NCI-H460 (cell line): ENCODE measurements at places on chromosomes 13 and 19.

GRCh38 chr13:48402325-48402932 lies 10.5 kb downstream of the LPAR6 start:
- DNase-seq: no peak

DNA sequence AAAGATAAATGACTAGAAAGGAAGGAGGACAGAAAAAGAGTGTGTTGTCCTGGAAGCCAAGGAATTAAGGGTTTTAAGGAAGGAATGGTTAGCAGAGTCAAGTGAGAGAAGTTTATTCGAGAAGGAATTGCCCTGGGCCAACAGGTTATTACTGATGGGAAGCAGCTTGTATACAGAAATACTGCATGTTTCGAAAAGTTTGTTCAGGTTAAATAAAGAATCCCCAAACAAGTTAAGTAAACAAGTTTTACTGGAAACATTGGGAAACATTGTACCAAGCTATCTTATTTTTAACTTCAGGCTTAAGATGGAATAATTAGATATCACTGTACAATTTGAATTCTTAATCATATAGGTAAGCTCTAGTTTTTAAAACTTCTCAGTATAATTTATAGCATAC lies 28.2 kb upstream of the FBXL3 start:
- DNase-seq: no peak

DNA sequence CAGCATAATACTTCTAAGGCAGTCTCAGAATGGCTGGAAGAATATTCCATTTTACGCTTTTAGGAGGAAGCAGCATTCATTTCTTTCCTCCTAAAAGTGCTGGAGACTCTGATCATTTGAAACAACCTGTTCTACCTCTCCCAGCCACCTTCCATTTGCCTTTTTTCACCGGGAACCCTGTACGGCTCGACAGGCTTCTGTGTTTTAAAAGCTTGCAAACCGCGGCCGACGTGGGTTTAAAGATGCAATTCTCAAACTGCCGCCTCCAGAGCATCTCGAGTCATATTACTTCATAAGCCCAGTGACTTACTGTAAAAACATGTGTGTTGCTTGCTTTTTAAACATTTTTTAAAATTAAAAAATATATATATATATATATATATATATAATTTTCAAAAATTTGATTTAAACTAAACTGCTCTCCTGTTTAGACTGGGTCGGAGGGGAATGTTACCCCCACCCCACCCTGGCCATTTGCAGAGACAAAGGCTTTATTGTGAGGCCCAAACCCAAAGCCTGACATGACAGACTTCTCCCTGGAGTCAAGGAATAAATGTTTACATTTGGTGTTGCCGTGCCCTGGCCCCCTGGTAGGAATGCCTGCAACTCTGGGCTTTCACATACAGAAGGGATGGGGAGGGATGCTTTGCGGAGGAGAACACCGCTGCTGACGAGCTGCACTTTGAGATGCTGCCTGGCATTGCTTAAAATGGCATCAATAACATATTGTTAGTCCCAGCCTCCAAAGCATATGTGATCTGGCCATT lies 30.4 kb downstream of the ZNF536 start:
- DNase-seq: no peak

DNA sequence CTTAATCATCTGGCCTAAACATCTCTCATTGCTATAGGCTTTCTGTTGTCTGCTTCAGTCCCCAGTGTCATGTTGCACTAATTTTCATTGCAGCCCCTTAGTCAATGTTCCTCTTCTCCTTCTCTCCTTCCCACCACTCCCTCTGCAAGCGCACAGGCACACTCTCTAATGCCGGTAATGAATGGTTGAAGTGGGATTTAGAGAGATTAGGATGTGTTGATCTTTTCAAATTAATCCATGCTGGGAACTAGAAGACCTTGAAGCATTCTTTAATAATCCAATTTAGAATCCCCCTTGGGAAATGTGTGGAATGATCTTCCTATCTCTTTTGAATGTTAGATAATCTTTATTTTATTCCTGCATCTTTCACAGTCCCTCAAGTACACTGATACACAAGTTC lies 33.2 kb upstream of the NDFIP2 start:
- DNase-seq: no peak

DNA sequence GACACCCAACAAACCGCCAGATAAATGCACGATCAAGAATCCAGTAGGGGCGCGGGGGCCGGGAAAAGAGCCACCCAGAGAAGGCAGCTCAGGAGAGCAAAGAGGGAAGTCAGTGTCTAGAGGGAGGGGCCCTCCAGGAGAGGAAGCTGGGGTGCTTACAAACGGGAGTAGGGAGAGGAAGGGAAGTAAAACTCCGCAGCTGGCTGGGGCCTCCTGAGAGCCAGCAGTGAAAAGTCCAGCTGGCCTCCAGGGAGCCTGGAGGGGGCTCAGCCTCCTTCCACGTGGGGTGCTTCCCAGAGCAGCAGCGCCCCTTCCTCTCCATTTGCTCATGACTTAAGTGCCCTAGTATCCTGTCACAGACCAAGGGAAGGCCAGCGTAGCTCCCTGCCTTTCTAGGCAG lies 51.8 kb downstream of the TMED1 start:
- no peak for DNase-seq

GRCh38 chr19:39818626-39819097 lies 15.3 kb downstream of the DYRK1B start:
- no peak for DNase-seq
